ENCODE measurements at places on chromosomes 12 and 14.

DNA sequence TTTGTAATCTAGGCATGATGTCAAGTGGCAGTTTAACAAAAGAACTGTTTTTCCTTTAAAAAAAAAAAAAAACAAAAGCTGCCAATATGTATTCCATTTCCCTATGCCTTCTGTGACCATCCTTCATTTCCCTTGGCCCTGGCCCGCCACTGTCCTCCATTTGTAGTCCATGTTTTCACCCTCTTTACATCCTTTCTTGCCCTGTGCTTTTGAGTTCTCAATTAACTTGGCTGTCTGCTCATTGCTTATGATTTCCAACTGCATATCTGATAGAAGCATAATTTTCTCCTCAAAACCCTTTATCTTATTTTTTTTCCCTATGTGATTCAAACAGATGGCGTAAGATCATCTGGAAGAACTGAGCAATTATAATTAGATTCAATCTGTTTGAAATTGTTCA, 297.5 kb downstream of the NAV3 start:
- DNase-seq: no peak

DNA sequence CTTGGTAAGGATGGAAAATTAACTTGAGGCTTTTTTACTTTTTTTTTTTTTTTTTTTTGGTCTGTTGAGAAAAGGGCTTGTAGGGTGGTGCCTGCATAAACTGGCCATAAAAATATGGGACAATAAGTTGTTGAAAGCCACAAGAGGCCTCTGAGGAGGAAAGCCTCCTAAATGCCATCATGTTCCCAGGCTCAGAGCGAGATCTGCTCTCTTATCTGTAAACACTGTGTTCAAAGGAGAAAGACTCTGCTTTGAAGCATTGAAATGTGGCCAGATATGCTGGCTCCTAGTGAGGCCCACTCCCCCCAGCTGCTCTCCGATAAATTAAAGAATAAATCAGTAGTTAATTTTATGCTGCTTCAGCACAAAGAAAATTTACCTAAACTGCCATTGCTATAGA, 504.9 kb downstream of the DIO2 start:
- DNase-seq: no peak

- DNase-seq: no peak
Measured at GRCh38 chr14:23286902-23287479, 1.1 kb upstream of the HOMEZ start.

DNA sequence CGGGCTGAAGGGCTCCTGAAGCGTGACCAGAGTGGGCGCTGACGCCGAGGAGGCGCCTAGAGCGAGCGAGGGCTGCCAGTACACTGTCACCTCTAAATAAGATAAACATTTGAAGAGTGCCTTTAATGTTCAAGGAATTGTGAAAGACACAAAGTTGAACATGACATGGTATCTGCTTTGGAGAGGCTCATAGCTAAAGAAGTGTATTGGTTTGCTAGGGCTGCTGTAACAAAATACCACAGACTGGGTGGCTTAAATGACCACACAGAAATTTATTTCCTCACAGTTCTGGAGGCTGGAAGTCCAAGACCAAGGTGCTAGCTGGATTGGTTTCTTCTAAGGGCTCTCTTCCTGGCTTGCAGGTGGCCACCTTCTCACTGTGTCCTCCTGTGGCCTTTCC, 33.7 kb upstream of the NUBPL start:
- no peak for DNase-seq

- DNase-seq: no peak
Measured at GRCh38 chr12:5430641-5431603, 986 bp upstream of the NTF3 start.

- DNase-seq: no peak
Measured at GRCh38 chr12:57717131-57717530, 21.4 kb downstream of the AGAP2 start.

DNA sequence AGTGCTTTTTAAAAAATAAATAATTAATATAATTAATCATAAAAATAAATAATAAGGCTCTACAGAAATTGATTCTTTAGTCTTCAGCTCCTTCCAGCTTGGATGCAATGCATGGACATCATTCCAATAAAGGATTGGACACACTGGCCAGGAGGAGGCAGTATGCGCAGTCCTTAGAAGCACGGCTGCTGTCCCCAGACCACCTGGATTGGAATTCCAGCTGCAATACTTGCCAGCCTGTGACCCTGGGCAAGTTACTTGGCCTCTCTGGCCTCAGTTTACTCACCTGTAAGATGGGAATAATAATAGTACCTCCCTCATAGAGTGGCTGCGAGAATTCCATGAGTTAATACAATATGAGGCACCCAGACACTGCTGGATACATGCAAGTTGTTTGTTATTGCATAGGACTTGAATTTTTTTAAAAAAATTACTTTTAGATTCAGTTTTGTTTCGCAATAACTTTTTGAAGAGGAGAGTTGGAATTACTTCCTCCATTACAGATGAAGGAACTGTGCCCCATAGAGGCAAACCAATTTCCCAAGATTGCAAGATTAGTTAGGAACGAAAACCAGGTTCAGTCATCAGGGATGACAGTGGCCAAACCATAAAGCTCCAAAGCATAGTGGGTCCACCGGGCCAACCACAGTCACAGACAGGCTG, 12.2 kb downstream of the RPH3A start:
- DNase-seq: no peak

DNA sequence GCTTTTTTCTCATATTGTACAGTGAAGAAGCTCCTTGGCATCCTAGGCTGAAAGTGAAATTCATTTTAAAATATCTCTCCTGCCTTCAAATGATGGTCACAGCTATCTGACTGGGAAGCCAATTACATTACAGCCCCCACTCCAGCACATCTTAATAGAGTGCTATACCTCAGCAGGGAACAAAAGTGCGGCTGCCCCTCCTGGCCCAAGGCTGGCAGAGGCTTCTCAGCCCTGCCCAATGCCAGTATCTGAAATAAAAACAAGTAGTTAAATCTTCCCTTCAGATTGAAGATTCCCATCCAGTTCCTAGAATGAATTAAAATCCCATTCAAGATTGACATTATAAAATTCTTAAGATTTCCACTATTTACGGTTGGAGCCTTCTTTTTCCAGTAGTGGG, 54.9 kb upstream of the GNG2 start:
- no peak for DNase-seq

DNA sequence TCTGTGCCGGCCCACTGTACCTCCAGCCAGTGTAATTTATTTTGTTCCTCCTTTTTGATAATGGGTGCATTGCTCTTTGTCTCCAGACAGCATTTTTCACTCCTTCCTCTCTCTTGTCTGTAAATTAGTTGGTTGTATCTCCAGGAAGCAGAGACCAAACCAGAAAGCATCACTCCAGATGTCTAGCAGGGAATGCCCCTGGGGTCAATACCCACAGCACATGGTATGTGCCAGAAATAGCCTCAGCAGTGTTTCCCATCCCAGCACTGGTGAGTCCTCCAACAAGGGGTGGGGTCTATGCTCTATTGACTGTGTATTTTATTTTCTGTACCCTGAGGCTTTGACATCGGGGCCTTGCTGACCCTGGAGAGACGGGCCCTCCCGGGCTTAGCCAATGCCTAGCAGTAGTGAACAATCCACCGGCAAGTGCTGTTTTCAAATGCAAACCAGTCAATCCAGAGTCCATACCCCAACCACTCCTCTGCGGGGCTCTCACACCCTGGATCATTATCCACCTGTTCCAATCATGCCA, 50.2 kb upstream of the FZD10 start:
- DNase-seq: no peak

- DNase-seq: no peak
Measured at GRCh38 chr12:12718853-12719252, 1.7 kb downstream of the CDKN1B start.

GRCh38 chr12:75294797-75295196, 35.3 kb downstream of the CAPS2 start:
- no peak for DNase-seq

GRCh38 chr14:64965356-64966000, 6.7 kb downstream of the RAB15 start:
- DNase-seq: no peak

- no peak for DNase-seq
Measured at GRCh38 chr12:127781336-127781735, 485.6 kb upstream of the TMEM132C start.

DNA sequence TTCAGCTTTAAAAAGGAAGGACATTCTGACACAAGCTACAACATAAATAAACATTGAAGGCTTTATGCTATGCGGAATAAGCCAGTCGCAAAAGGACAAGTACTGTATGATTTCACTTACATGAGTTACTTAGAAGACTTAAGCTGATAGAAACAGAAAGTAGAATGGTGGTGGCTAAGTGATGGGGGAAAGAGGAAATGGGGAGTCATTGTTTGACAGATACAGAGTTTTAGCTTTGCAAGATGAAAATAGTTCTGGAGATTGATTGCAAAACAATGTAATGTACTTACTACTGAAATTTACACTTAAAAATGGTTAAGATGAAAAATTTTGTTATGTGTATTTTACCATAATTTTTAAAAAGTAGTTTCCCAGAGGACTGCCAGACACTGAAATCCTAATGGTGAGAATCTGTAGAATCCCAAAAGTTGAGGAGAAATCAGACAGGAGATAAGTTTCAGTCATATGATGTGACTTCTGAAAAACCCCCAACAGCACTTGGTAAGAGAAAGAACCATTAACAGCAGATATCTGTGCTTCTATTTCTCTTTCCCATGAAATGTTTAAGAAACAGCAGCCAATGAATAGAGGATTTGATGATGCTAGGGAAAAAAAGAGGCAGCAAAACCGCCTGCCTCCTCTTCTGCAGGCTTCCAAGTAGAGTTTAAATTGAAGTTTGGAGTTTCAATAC, 16.6 kb upstream of the CLEC2A start:
- DNase-seq: no peak

- DNase-seq: no peak
Measured at GRCh38 chr12:9796346-9796745, 30.9 kb upstream of the KLRF1 start.

DNA sequence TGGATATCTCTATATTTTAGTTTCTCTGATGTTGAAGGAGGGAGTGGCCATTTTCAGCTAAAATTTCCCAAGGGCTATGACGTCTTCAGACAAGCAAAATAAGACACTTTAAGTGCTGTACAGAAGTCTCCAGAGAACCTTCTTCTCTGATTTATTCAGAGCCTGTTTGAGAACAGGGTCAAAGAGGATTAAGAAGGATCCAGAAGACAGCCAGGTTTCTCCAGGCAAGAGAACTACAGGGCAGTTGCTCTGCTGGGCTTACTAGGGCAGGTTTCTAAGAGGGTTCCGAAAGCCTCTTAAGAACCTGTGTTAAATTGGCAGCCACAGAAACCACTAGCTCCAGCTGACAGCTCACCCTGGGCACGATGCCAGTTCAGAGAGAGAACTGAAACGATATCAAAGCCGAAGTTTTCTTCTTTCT, 1.2 kb downstream of the MGP start:
- peak; percentile 5 for DNase-seq

- DNase-seq: no peak
Measured at GRCh38 chr12:33609910-33610309, 170.3 kb upstream of the SYT10 start.

DNA sequence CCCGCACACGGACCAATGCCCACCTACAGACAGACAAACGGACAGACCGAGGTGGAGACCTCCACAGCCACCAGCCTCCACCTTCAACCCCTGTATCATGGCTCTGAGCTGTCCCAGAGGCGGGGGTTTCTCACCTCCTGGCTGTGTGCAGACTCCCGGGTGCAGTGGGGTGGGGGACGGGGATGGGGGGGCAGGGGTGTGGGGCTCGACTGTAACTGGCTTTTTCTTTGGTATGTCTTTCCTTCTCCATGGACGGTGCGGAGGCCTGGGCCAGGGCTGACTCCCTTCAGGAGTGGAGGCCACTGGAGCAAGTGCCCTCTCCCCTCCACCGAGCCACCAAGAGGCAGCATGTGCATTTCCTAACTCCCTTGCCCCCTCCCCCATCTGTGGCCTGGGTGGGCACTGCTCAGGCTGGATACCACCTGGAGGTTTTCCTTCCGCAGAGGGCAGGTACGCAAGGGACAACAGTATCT, 122.6 kb downstream of the ESRRB start:
- no peak for DNase-seq

GRCh38 chr12:117011988-117012805, 87.0 kb downstream of the TESC start:
- no peak for DNase-seq

DNA sequence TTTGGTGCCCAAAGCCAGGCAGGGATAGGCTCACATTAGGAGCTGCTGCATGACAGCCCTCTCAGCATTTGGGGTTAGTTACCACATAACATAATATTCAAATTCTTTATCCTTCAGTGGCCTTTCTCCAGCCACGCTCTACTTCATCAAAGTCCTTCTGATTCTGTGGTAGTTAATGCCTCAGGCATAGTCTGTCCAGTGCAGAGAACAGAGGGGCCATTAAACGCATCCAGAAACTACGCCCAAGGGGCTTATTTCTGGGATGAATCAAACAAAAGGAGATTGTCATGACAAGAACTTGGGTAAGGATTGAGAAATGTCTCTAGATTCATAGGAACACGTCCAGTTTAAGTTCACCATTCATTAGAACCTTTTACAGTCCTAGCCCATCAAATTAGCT, 183.4 kb upstream of the PLXNC1 start:
- no peak for DNase-seq

GRCh38 chr12:72035625-72036024, 97.0 kb downstream of the TPH2 start:
- DNase-seq: no peak

- DNase-seq: no peak
Measured at GRCh38 chr12:80154261-80154660, 54.9 kb downstream of the OTOGL start.

GRCh38 chr12:88339254-88339949, 197.3 kb downstream of the TMTC3 start:
- no peak for DNase-seq

GRCh38 chr14:100107236-100107635, 42.0 kb downstream of the EVL start:
- no peak for DNase-seq

DNA sequence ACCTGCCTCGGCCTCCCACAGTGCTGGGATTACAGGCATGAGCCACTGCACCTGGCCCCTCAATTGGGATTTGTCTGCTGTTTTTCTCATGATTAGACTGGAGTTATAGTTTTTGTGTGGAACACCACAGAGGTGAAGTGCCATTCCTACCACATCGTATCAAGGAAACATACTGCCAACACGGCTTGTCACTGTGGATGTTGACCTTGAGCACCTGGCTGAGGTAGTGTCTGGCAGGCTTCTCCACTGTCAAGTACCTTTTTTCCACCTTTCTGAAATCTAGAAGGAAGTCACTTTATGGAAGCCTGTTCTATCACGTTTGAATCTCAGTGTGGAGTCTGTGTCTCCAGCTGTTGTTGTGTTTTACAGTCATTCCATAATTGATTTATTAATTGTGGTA, 21.4 kb upstream of the SEL1L start:
- no peak for DNase-seq

- DNase-seq: no peak
Measured at GRCh38 chr14:94009767-94010166, 12.7 kb downstream of the CCDC197 start.

DNA sequence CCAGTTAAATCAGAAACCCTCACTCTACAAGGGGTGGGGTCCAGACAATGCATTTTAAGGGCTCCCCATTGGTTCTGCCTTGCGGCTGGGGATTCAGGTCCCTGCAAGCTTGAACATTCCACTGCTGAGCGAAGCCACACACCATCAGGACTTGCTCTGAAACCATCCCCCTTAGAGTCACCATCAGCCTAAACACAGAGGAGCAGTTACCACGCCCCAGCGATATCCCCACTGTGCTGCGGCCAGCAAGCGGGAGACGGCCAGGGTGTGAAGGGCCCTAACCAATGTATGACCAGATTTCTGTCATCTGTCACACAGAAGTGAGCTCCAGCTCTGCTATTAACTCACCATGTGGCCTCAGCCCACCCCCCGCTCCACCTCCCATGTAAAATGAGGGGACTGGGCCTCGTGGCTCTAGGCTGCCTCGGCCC, 29.7 kb downstream of the CCDC88C start:
- no peak for DNase-seq

Data from anterior cingulate cortex (tissue), 58 donors.